ENCODE measurements at places on chromosomes 2 and 18. TPM values are rescaled to one million over a fixed set of nuclear protein-coding genes. Genes with fewer than 3 reads are reported as not detected.

The XDH gene
- total RNA-seq, result not detected

The VRK2 gene
- 22.3 TPM for total RNA-seq

The LIMS1 gene
- 76.7 TPM for total RNA-seq

GRCh38 chr2:30956995-30957394 is 149.7 kb upstream of the CAPN13 start:
- H3K27ac ChIP-seq, result no peak overlapping the region
- no peak overlapping the region for H3K4me3 ChIP-seq
- no peaks in the 10 kb centered on the region for H3K27me3 ChIP-seq
- H3K36me3 ChIP-seq, result no peaks in the 10 kb centered on the region
- H3K4me1 ChIP-seq, result no peaks in the 10 kb centered on the region

DNA sequence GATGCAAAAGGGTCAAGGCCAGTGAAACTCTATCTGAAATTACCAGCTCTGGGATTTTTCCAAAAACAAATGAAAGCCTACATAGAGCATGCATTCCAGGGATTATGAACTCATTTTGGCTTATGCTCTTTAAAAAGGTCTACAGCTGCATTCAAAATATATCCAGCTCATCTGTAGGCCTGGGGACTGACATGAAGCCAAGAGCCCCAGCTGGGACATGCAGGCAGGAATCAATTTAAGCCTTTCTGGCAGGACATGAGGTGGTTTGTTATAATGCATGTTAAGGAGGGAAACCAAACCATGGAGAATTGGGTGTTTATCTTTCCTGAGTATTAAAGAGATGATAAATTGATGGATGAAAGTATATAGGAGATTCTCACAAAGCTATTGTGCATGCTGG is 164.5 kb downstream of the RBM43 start:
- H3K4me1 ChIP-seq, result no peaks in the 10 kb centered on the region
- no peaks in the 10 kb centered on the region for H3K36me3 ChIP-seq
- H3K4me3 ChIP-seq, result no peak overlapping the region
- no peaks in the 10 kb centered on the region for H3K27me3 ChIP-seq
- no peak for DNase-seq
- H3K27ac ChIP-seq, result no peak overlapping the region

- H3K27me3 ChIP-seq, result no peaks in the 10 kb centered on the region
- no peaks in the 10 kb centered on the region for H3K36me3 ChIP-seq
- H3K27ac ChIP-seq, result no peak overlapping the region
- DNase-seq, result no peak
Measured at GRCh38 chr2:16189029-16189835, 248.9 kb downstream of the MYCN start.

GRCh38 chr2:223053484-223054192 is 1.6 kb downstream of the KCNE4 start:
- H3K27me3 ChIP-seq, result no peaks in the 10 kb centered on the region
- no peaks in the 10 kb centered on the region for H3K36me3 ChIP-seq
- H3K4me1 ChIP-seq, result peaks cover 21% of the 10 kb centered on the region
- peak overlapping the region; percentile 49 for H3K4me3 ChIP-seq

DNA sequence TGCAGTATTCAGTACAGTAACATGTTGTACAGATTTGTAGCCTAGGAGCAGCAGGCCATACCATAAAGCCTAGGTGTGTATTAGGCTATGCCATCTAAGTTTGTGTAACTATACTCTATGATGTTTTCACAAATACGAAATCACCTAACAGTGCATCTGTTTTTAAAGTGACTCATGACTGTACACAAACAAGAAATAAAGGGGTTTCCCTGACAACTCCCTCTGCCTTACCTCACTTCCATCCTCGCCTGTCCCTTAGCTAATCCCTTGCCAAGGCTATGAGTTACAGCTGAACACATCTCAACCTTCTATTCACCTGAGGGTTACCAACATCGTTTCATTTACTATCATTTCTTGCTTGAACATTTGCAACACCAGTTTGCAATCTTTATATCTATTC is 78.6 kb upstream of the RPRM start:
- no peak overlapping the region for H3K4me3 ChIP-seq
- H3K27me3 ChIP-seq, result no peaks in the 10 kb centered on the region
- no peaks in the 10 kb centered on the region for H3K36me3 ChIP-seq
